ENCODE measurements at places on chromosomes 1 and 21.

DNA sequence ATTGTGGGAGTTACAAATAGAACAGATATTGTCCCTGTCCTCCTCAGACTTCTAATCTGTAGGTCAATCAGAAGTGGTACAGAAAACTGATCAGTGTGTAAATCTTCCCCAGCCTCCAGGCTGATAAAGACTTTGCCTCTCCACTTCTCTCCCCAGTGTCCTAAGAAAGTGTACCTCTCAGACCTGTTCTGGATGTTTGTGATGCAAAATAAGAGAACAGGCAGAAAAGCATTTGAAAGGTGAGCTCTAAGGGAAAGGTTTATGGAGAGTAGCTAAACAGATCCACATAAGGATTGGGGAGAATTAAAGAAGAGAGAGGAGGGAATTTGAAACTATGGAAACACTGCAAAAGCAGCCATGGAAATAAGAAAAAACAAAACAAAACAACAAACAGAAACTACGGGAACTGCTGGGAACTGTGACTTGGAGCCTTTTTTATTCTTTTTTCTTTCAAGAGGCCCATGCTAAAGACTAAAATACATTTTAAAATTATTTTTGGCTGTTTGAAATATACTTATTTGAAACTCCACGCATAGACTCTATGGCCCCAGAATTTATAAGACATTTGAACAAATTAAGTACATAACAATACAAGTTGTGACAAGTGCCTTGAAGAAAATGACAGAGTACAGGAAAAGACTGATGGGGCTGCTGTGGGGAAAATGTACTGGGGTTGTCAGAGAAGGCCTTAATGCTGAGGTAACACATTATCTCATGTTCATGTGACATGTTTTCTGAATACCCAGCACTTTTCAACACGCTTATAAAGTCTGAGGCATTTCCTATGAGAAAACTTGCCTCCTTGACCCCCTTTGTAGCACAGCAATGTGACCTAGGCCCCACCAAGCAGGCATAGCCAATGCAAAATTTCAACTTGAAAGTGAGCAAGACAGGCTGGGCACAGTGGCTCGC is 51.2 kb downstream of the TRAF5 start:
- no peak for DNase-seq

DNA sequence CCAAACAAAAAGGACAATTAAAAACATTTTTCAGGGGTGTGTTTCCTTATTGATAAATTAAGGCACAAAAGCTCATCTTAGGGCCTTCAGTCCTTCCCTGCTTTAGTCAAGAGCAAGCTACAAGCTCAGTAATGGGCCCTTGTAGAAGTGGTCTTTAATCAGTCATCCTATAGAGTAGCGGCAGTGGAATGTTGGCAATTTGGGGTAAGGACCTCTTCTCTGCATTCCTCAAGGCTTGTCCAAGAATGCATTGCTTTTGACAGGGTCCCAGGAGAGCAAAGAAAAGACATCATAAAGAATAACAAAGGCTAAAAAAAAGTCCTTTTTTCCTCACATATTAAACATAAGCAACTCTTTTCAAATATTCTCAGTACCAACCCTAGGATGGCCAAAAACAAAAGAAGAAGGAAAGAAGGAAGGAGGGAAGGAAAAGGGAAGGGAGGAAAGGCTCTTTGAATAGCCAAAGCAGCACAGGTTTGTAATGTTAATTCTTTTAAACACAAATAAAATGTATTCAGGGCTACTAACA is 27.3 kb upstream of the CAMK1G start:
- no peak for DNase-seq

DNA sequence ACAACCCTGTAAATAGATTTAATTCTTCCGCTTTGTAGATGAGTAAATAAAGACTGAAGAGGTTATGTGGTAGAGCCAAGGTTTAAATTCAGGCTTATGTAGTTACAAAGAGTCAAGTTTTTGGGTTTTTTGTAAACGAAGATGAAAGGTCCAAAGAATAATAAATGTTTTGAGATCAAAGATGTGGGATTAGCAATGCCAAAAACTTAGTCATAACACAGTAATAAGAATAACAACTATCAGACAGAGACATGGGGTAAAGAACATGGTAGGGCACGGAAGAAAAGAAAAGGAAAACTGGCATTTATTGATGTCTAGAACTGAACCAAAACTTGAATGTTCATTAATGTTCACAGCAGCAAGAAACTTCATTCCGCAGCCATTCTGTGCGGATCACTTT is 42.9 kb downstream of the EXTL2 start:
- no peak for DNase-seq

GRCh38 chr1:185406691-185407009 is 89.6 kb upstream of the IVNS1ABP start:
- no peak for DNase-seq

DNA sequence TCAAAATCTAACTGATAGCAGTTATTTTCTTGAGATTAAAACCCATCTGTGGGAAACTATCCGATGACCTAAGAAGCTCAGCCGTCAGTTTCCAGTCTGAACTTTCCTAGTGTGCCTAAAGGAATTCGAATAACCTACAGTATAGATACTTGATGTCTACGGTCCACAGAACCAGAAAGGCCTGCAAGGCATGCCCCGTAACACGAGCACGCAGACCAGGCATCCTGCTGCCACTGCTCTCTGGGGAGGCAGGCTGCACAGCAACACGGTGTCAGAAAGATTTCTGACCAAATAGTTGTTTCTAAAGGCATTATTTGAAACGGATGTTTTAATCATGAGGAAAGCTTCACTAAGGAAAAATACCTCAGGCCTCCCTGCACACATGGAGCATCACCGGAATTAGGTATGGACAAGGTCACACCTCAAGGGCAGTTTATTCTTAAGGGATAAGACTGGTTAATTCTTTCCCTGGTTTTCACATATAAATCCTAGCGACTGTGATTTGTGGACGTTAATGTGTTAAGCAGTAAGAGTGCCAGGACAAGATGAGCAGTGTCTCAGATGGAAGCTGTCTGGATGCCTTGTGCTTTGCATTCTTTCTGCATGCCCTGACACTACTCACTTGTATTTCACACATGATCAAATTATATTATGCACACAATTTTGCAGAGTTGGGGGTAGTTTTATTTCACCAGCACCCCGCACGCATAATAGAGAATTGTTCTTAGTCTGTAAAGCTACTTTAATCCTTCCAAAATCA is 49.0 kb upstream of the NADK start:
- DNase-seq, result no peak

Data from NCI-H1930 (cell line).